ENCODE measurements at places on chromosomes 2 and 18.
A peak's percentile ranks its signal among the peaks of the same experiment; 100 is the strongest.

DNA sequence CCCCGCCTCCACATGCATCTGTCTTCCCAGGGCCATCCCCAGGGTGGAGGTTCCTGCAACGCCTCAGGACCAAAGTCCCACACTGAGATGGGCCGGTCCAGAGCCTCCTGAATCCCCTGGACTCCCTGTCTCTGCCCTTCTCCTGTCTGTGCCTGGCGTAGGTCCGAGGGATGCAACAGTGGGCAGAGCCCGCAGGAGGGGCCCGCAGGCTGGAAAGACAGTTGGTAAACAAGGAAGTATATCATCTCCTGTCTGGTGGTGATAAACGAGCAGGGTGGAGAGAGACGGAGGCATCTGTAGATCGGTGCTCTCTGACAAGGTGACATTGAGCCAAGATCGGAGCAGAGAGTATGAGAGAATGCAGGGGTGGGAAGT, 72.6 kb upstream of the RAB6C start:
- no peak for DNase-seq

GRCh38 chr2:14761118-14761517, 128.6 kb downstream of the LRATD1 start:
- no peak for DNase-seq

- no peak for DNase-seq
These were observed 560.7 kb upstream of the CRIM1 start for GRCh38 chr2:35794796-35795450.

DNA sequence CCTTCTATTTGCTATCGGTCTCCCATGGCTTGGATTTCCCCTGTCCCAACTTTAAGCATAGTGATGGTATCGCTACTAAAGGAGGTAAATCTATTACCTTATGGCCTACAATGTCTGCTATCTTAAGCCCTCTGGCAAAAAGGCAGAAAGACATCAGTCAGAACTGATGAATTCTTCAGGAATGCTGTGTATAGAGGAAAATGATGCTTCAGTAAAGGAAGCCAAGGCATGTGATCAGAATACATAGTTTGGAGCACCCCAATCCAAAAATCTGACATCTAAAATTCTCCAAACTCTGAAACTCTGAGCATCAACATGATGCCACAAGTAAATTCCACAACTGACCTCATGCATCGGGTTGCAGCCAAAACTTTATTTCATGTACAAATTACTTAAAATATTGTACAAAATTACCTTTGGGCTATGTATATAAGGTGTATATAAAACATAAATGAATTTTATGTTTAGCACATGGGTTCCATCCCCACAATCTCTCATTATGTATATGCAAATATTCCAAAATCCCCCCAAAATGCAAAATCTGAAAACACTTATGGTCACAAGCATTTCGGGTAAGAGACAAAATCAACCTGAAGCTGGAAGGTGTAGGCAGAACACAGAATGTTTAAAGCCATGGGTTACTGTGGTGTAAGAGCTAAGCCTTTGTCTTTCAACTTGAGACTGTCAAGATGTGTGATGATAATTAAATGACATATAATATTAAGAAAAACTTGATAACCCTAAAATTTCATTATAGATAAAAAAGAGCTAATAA, 66.2 kb downstream of the CUL3 start:
- no peak for DNase-seq

- DNase-seq, result no peak
These were observed 15.5 kb downstream of the PXDN start for GRCh38 chr2:1728821-1729220.

- no peak for DNase-seq
These were observed 568.2 kb upstream of the REG3G start for GRCh38 chr2:78457269-78457668.

DNA sequence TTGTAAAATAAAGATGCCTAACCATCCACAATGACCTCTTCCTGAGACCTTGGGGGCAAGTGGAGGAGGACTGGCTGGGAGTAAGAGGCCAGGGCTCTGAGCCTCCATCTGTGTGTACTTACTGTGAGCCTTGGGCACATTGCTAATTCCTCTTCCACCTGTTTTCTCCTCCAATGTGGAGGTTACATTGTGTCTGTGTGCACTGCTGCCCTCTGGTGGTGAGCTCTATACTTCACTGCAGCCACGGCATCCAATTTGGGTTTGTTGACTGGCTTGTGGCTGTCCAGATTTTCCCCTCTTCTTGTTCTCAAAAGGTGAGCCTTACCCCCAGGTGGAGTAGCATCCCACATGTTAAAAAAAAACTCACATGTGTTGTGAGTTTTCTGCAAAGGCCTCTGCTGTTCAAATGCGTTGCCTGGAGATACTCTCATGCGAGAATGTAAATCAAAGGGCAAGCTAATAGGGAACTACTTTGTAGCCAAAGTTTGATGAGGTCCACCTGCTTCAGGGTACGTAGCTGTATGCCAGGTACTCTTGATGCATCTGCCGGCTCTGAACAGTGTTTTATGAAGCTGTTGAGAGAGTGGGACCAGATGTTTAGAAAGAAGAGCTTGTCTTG, 80.8 kb downstream of the APOB start:
- peak; percentile 73 for DNase-seq

DNA sequence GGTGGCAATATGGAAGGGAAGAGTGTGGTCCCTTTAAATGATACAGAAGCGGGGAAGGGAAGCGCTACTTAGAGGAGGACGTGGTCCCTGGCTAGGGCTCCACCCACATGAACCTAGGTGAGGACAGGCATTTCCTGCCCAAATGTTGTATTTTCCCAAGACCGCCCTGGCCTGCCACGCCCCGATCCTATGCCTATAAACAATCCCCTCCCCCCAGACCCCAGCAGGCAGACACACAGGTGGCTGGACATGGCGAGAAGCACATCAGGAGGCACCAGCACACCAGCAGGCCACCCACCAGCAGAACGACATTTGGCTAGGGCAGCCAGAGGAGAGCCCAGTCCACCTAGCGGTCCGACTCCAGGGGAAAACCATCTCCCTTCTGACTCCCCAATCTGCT, 47.2 kb downstream of the METTL8 start:
- no peak for DNase-seq

Data from muscle of arm (tissue), 14 donors.